Activated CD4-positive, CD25-positive, alpha-beta regulatory T cell (primary cell): ENCODE measurements at places on chromosomes 4 and X.

GRCh38 chrX:23434356-23434884 is 99.8 kb downstream of the PTCHD1 start:
- DNase-seq = no peak

- DNase-seq = no peak
Measured at GRCh38 chr4:2832309-2832980, 11.2 kb upstream of the ADD1 start.

- no peak for DNase-seq
Measured at GRCh38 chr4:105461221-105461620, 12.6 kb downstream of the PPA2 start.

- DNase-seq = no peak
Measured at GRCh38 chrX:109281483-109282275, 200.2 kb downstream of the GUCY2F start.

DNA sequence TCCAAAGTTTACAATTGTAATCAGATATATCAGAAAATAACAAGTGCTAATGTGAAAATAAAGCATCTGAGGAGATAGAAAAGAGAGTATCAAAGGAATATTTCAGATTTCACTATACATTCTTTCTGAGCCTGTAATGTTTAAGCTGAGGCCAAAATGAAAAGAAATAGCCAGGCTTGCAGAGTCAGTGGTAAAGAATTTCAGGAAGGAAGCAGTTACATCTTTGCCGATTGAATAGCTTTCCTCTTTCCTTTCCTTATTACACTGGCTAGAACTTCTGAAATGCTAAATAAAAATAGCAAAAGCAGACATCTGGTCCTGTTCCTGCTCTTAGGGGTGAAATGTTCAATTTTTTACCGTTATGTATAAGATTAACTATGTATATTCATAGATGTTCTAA is 1441.6 kb upstream of the PCDH7 start:
- no peak for DNase-seq

- no peak for DNase-seq
Measured at GRCh38 chr4:177194906-177195305, 114.8 kb upstream of the NEIL3 start.

DNA sequence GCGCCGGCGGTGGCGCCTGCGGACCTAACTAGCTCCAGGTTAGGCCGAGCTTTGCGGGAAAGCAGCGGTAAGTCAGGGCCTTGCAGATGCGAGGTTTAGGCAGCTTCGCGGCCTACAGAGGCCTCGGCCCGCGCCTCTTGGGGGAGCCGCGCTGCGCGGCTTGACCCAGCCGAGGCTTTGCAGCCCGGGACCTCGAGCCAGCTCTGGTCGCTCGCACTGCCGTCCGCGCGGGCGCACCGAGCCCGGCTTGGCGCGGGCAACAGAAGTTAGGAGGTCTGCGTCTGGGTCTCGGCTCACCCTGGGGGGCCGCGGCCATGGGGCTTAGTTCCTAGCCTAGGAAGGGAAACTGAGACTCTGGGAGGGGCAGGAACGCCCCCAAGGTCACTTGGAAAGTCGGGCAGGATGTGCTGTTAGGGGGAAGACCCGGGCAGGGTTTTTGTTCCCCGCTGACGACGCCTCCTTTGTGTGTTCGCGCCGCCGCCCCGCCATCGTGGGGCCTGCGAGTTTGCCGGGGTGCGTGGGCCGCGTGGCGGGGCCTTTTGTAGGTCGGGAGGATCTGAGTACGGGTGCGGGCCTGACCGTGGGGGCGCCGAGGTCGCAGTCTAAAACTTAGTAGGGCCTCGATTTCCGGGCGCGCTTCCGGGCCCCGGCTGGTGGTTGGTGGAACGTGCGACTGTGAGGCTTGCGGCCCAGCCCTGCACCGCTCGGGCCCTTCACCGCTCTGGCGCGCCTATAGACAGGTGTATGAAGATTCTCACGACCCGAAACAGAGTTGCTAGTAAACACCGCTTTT is 482 bp downstream of the RNF4 start:
- peak; percentile 42 for DNase-seq
